ENCODE measurements at places on chromosomes 3 and 15. TPM values are rescaled to one million over a fixed set of nuclear protein-coding genes. Genes with fewer than 3 reads are reported as not detected.

Gene LIPC
- not detected for total RNA-seq

- no peak overlapping the region for H3K27ac ChIP-seq
- H3K4me1 ChIP-seq: peaks cover 4% of the 10 kb centered on the region
- no peak for DNase-seq
- no peaks in the 10 kb centered on the region for H3K36me3 ChIP-seq
- H3K4me3 ChIP-seq: no peak overlapping the region
Observed at GRCh38 chr15:77627581-77627980, 5.1 kb downstream of the LINGO1 start.

Gene GOLGA8Q
- total RNA-seq: not detected

- H3K27me3 ChIP-seq: no peaks in the 10 kb centered on the region
- DNase-seq: no peak
- H3K36me3 ChIP-seq: peaks cover 3% of the 10 kb centered on the region
- no peaks in the 10 kb centered on the region for H3K4me1 ChIP-seq
- H3K4me3 ChIP-seq: no peak overlapping the region
Observed at GRCh38 chr3:33577173-33577572, 137.0 kb upstream of the UBP1 start.

- H3K4me3 ChIP-seq: no peak overlapping the region
- H3K27me3 ChIP-seq: peaks cover 9% of the 10 kb centered on the region
- H3K36me3 ChIP-seq: no peaks in the 10 kb centered on the region
- H3K4me1 ChIP-seq: no peaks in the 10 kb centered on the region
- no peak for DNase-seq
Observed at GRCh38 chr3:169822540-169822939, 9.8 kb upstream of the LRRC34 start.

Gene AGBL1
- total RNA-seq: 13.6 TPM

DNA sequence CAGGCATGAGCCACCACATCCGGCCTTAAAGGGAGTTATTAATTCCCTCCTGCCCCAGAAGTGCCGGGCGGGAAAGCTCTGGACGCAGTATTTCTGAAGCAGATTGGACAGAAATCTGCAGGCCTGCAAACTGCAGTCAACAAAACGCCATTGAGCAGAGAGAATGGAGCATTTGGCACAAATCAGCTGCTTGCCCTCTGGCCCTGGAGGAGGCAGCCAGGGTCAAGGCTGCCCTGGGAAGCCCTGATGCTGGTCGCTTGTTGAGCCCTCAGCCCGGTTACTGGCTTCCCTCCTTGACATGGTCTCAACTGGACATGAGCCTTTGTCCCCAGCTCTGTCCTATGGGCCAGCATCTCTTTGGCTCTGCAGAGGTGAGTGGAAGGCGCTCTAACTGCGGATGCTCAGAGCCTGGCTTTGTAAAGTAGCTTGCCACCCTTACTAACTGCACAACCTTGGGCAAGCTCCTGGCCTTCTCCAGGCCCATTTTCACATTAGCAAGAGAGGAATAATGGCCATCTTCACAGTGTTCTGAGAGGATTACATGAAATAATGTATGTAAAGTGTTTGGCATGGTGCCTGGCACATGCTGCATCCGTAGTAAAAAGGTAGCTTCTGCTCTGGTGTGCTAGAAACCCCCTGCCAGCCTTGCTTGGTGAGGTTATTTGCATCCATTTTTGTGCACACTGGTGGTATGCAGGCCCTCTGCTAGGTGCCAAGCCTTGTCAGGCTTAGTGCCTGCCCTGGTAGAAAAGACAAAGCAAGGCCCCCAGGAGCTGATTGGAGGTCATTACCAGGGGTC lies 4.1 kb downstream of the SEMA4B start:
- no peak overlapping the region for H3K4me3 ChIP-seq
- no peak overlapping the region for H3K27ac ChIP-seq
- no peak for DNase-seq
- no peaks in the 10 kb centered on the region for H3K36me3 ChIP-seq

- no peaks in the 10 kb centered on the region for H3K27me3 ChIP-seq
- H3K27ac ChIP-seq: no peak overlapping the region
- no peak for DNase-seq
- no peak overlapping the region for H3K4me3 ChIP-seq
- no peaks in the 10 kb centered on the region for H3K36me3 ChIP-seq
- H3K4me1 ChIP-seq: no peaks in the 10 kb centered on the region
Observed at GRCh38 chr3:29168696-29169095, 112.2 kb upstream of the RBMS3 start.

GRCh38 chr3:124118397-124118796 lies 126.5 kb upstream of the ROPN1 start:
- no peak for DNase-seq
- H3K4me3 ChIP-seq: no peak overlapping the region
- H3K36me3 ChIP-seq: no peaks in the 10 kb centered on the region
- no peaks in the 10 kb centered on the region for H3K27me3 ChIP-seq

DNA sequence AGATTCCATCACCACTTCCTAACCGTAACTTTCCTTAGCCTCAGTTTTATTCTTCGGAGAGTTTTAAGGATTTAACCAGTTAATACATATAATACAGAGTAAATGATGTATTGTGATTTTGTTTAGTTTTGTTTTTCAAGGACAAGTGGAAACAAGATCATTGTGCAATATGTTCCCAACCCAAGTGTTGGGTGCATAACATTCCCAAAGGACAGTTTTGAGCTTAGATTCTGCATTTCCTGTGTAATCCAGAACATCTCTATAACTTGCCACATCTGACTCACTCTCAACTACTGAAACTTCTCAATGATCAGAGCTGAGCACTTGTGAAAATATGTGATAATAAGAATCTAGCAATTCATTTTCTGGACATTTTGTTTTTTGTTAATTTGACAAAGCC lies 466.1 kb upstream of the PPP2R3A start:
- no peaks in the 10 kb centered on the region for H3K36me3 ChIP-seq
- no peak overlapping the region for H3K27ac ChIP-seq
- H3K27me3 ChIP-seq: no peaks in the 10 kb centered on the region
- no peak overlapping the region for H3K4me3 ChIP-seq

- H3K27me3 ChIP-seq: no peaks in the 10 kb centered on the region
- H3K36me3 ChIP-seq: no peaks in the 10 kb centered on the region
- DNase-seq: no peak
Observed at GRCh38 chr15:28979208-28979841, 93.6 kb downstream of the APBA2 start.

- no peak overlapping the region for H3K4me3 ChIP-seq
- H3K4me1 ChIP-seq: no peaks in the 10 kb centered on the region
- H3K36me3 ChIP-seq: no peaks in the 10 kb centered on the region
- no peak for DNase-seq
- no peak overlapping the region for H3K27ac ChIP-seq
Observed at GRCh38 chr3:133833880-133834620, 28.4 kb downstream of the SRPRB start.

Gene PLOD2
- 3.0 TPM for total RNA-seq

Gene GOLGA8S
- total RNA-seq: 0.07 TPM

- no peaks in the 10 kb centered on the region for H3K4me1 ChIP-seq
- H3K36me3 ChIP-seq: peaks cover 2% of the 10 kb centered on the region
- H3K27ac ChIP-seq: no peak overlapping the region
- no peaks in the 10 kb centered on the region for H3K27me3 ChIP-seq
- no peak for DNase-seq
Observed at GRCh38 chr3:113070681-113071113, 79.9 kb downstream of the GTPBP8 start.

Gene TM4SF18
- 1.8 TPM for total RNA-seq

- H3K4me1 ChIP-seq: peaks cover 19% of the 10 kb centered on the region
- no peak for DNase-seq
- H3K27me3 ChIP-seq: no peaks in the 10 kb centered on the region
- H3K27ac ChIP-seq: peak overlapping the region; percentile 86
- H3K4me3 ChIP-seq: peak overlapping the region; percentile 65
Observed at GRCh38 chr3:15796771-15797641, 773 bp downstream of the ANKRD28 start.

DNA sequence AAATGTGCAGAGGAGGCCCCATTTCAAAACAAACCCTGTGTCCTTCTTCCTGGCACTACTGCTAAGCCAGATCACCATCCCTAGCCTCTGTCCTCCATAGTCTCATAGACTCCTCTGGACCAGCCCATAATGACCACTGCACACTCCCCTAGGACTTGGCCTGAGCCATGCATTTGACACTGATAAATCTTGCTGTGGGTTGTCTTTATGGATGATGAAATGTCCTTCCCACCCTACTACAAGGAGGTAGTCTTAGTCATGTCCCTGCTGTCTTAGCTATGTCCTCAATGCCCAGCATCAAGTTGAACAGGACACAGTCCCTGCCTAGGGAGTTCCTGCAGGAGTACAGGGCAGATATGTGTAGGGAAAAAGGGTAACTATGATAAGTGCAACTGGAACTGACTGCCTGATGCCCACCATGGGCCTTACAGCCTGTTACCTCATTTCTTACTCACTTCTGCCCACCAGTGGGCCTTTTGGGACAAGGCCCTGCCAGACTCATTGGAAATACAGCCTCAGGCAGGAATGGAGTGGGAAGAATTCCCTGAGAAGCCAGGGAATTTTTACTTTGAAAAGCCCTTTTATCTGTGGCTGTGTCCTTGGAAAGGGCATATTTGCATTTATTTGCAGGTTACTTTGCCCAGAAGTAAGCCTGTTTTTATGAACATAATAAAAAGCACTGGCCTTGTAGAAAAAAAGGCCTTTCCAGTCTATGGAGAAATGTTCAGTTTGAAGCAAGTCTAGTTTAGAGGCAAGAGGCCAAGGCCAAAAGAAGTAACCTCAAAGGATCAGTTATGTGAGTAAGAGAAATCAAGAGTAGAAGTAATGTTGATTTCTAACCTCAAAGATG lies 199.6 kb upstream of the EIF1B start:
- H3K36me3 ChIP-seq: no peaks in the 10 kb centered on the region
- no peak overlapping the region for H3K27ac ChIP-seq
- H3K4me1 ChIP-seq: no peaks in the 10 kb centered on the region
- no peak for DNase-seq
- H3K4me3 ChIP-seq: no peak overlapping the region
- H3K27me3 ChIP-seq: no peaks in the 10 kb centered on the region

Gene SLC51A
- total RNA-seq: not detected

- H3K36me3 ChIP-seq: peaks cover 4% of the 10 kb centered on the region
- H3K27ac ChIP-seq: no peak overlapping the region
- H3K4me3 ChIP-seq: no peak overlapping the region
- peaks cover 46% of the 10 kb centered on the region for H3K4me1 ChIP-seq
- H3K27me3 ChIP-seq: no peaks in the 10 kb centered on the region
Observed at GRCh38 chr15:88625943-88626741, 5.0 kb downstream of the AEN start.

Gene SLC22A13
- 0.62 TPM for total RNA-seq

DNA sequence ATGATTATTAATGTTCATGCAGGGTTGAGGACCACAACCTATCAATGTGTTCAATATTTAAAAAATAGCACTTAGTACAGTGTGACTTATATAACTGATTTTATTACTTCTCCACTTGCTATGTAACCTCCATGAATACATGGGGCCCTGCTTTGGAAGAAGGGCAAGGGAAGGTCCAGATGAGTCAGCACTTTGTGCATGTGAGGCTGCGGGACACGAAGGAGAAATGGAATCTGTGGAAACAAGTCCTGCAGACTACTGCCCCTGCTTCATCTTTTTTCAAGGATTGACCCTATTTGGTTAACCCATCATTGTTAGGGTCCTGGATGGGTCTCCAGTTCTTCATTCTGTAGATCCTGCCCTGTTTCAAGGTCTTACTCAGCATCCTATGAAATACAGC lies 1.6 kb downstream of the NXPE3 start:
- no peaks in the 10 kb centered on the region for H3K27me3 ChIP-seq
- no peak for DNase-seq
- H3K4me3 ChIP-seq: peak overlapping the region; percentile 95
